ENCODE measurements at places on chromosomes 6 and 20.

- DNase-seq: no peak
Measured at GRCh38 chr20:19868441-19868840, 110.4 kb downstream of the RIN2 start.

GRCh38 chr20:4673371-4674001 is 48.2 kb upstream of the PRND start:
- no peak for DNase-seq

- no peak for DNase-seq
Measured at GRCh38 chr6:13488015-13488895, 855 bp upstream of the GFOD1 start.

DNA sequence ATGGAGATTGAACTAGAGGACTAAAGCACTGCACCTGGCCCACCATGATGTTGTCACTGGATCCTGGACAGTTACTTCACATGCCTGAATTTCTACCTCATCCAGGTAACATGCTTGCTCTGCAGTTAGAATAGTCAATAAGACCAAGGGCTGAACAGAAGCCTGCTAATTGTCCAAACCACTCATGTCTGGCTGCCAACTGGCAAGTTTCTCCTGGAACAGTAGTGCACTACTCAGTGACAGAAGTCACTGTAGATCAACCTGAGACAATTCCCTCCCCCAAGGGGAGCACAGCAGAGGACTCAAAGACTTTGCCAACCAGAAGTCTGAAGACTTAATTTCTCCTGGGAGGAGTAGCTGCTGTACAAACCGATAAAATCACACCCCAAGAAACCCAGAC is 454.6 kb upstream of the MARCKS start:
- no peak for DNase-seq

DNA sequence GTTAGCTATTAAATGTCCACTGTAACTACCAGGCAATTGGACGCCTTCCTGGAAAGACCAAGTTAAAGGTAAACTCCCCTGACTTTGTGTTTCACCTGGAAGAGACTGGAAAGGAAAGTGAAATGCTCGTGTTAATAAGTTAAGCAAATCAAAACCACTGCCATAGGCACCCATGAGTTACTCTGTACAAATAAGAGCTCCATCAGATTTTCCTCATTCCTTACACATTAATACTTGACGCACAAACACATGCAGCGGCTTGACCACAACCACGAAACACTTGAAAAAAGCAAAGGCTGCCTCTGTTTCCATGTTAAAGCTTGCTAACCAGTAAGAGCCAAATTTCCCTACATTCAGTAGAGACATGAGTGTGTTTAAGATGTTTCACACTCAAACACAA is 19.8 kb downstream of the GCM1 start:
- no peak for DNase-seq

GRCh38 chr20:25408890-25409289 is 1.4 kb downstream of the GINS1 start:
- no peak for DNase-seq

DNA sequence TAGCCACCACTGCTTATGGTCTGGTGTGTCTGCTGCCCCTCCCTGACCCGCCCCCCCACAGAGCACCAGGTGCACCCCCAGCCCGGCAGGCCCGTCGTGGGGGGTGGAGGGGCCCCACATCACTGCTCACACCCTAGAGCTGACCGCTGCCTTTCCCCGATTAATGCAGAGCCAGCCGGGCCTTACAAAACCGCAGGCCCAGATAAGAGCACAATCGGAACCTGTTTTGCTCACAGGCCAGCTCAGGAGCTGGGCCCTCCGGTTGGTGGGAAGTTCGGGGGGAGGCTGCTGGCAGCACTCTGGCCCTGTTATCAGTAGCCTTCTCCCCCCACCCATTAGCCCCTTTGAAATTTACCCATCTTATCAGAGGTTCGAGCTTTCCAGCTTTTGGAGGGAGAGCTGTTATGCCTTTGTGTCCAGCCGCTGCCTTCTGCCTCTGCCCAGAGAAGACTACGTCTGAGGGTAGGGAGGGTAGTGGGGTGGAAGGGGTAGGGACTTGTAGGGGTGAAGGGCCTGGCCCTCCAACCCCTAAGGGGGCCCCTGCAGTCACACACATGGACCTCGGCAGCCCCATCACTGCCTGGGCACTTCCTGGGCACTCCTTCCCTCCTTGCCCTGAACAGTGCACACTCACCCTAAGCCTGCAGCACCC is 6.9 kb upstream of the SPDEF start:
- no peak for DNase-seq

GRCh38 chr6:73240730-73241129 is 15.4 kb upstream of the KHDC1L start:
- no peak for DNase-seq
